ENCODE measurements at places on chromosomes 6 and 20.

DNA sequence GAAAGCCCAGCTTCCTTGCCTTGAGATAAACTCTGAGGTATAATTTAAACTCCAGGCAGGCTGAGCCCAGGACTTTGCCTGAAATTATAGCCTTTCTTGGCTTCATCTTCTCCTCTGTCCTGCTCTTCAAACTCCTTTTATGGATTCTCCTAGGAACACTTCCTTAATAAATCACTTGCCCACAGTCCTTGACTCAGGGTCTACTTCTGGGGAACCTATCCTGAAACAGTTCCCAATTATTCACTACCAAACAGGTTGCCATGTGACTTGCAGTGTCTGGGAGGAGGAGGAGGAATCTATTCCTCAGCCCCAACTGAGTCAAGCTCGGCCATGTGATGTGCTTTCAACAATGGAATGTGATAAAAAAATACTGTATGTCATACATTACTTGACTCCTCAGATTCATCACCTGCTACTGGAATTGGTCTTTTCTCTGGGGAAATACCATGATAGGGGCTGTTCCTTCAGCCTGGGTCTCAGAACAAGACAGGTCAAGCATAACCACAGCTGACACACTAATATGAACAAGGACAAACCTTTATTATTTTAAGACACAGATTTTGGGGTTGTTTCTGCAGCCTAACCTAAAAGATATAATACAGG lies 20.5 kb upstream of the CDKN1A start:
- DNase-seq: peak; percentile 94

- DNase-seq: no peak
Measured at GRCh38 chr20:59997896-59998295, 39.7 kb downstream of the CDH26 start.

DNA sequence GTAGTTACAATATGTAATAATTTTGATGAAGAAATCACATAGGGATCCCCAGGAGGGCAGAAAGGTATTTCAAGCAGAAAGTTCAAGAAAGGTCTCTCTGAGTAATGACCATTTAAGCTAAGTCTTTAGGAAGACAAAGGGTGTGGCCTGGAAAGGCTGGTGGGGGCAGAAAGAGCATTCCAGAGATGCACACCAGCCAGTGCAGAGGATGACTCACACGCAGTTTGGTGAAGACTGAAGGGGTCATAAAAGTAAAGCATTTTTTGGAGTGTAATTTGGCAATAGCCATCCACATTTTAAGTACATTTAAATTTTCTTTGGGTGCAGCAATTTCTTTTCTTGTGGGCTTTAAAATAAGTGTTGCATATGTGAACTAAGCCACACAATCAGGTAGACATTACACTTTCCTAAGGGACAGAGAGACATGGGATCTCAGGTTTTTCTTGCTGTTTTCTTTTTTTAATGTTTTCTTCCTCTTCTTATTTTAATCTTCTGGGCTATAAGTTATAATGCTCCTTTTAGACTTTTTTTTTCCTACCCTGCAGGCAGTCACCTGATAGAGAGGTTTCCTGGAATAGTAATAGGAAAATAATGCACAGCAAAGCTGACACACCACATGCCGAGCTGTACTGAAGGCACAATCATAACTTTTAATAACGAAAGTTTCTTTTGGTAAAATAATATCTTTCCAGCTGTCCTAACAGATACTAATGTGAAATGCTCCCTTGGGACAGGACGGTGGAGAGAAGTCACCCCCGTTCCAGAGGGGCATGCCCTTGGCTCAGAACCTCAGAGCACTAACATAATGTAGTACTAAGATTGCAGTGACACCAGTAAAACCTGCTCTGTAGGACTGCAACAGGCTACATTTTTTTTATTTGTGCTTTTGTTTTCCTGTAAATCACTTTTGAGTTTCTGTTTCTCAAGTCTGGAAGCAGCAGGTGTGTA lies 49.6 kb upstream of the PTPRK start:
- DNase-seq: peak; percentile 88

- no peak for DNase-seq
Measured at GRCh38 chr6:144007478-144008119, 460 bp downstream of the PLAGL1 start.

GRCh38 chr6:138948546-138949179 lies 39.4 kb downstream of the REPS1 start:
- no peak for DNase-seq

DNA sequence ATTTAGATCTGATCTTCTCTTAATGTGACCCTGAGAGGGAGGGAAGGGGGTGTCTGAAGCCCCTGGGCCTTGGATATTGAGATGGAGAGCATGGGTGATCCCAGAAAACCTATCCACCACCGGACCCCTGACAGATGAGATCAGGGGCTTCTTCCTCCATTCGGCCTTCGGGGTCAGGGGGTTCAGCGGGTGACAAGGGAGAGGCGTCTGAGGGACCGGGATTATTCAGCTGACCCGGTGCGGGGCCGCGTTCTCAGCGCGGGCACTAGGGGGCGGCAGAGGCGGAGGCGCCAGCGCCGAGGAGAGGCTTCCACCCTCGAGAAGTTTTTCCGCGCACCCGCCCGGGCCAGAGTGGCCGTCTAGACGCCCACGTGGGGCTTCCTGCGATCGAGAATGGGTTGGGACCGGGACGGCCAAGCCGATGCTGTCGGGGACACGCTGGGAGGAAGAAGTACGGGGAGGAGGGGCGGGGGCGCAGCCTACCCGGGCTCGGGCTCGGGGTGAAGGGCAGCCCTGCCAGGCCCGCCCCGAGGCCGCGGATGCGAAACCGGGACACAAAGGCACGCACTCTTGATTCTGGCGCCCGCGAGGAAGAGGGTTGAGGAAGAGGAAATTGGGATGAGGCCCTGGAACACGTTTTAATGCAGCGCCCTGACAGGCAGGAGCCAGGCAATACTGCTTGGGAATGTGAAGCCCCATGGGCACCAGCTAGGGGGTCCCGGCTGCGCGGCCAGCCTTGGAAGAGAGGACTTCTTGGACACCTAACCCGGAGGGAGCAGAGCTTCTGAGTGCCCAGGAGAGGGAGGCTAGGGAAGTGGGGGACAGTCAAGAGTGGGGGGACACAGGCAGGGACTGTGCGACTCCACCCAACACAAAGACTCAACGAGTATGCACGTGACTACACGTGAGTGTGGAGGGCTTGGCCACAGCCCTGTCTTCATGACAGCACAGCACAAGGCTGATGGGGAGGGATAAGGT lies 30.6 kb downstream of the COL11A2 start:
- DNase-seq: peak; percentile 18

DNA sequence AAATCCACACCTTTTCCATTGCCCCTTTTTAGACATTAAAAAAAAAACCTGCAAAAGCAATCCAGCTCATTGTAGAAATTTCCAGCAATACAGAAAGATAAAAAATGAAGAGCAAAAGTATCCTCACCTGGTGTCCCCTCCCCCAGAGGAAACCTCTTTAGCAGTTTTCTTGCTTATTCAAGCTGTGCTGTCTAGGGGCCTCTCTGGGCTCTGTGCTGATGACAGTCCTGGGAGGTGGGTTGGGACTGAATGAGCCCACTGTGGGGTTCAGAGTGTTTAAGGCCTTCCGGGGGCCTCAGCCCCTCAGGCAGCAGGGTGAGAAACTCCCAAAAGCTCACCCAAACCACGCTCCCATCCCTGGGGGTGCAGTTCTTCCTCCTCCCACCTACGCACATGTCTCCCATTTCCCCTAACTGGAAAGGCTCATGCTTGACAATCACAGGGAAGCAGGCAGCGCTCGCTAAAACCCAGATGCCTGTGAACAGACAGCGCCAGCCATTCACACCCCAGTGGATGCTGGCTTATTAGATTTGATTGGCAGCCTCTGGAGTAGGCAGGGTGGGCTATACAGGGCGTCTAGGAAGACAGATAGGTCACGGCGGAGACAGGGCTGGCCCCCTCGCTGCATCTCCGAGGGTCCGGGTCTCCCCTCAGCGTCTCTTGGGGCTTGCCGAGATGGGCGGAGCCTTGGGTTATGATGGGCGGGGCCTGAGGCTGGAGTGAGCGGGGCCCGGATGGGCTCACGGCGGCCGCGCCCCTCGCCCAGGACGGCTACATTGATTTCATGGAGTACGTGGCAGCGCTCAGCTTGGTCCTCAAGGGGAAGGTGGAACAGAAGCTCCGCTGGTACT lies 4.6 kb downstream of the GUCA1A start:
- no peak for DNase-seq

DNA sequence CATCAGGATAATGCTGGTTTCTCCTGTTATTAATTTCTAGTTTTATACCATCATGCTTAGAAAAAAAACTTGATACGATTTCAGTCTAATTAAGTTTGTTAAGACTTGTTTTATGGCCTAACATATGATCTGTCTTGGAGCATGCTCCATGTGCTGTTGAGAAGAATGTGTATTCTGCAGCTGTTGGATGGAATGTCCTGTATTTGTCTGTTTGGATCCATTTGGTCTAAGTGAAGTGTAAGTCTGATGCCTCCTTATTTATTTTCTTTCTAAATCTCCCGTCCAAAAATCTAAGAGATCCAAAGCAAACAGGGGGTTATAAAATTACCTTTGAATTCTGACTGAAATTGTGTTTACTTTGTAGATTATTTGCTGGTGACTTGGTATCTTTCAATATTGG lies 30.0 kb upstream of the PRND start:
- DNase-seq: no peak

GRCh38 chr6:134821928-134822864 lies 127.7 kb downstream of the ALDH8A1 start:
- DNase-seq: no peak
